ENCODE measurements at places on chromosomes 11 and 22. TPM values are rescaled to one million over a fixed set of nuclear protein-coding genes. Genes with fewer than 3 reads are reported as not detected.

DNA sequence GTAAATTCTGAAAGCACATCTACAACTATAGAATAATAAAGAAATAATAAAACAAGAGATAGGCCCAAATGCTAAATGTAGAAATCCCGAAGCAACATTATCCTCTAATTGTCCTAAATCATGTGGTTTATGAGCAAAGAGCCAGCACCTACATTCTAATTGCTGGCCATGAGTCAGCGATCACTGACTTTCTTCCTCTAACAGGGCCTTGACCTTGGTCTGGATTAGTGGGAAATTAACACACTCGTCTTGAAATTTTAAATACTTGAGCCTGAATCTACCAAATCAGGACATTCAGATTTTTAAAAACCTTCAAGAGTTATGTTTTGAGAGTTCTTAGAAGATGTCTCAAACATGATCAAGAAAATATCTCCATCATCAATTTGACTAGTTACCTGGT is 727.6 kb downstream of the METTL15 start:
- DNase-seq = peak; percentile 86

DNA sequence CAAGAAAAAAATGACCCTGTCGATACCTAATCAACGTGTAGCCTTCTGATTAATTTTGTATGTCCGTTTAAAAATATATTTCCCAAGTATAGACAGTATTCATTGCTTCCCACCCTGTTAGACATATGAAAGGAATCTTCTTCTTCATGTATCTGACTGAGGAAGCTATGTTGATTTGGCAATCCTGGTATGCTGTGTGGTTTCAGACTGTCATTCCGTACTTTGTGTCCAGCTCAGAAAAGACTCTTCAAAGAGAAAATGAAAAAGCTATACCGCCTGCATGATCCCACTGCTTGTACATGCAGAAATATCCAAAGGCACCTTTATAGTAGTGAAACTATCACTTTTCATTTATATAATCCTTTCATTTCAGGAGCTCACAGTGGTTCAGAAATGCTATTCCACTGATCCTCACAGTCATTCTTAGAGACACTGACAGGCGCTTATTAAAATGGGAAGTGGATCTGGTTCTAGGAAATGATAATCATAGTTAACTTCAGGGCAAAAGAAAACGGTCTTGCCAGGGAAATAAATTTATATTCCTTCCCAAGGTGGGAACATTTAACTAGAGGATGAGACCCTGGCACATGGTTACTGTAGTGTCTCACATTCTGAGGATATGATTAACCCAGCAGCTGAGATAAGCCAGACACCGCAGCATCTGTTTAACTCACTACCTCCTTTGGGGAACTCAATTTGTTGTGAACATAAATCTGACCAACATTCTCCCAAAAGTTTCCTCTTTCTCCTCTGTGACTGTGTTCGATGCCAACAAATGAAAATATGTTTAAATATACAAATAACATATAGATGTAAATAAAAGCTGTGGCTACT is 599.2 kb upstream of the LUZP2 start:
- DNase-seq = no peak

GRCh38 chr11:96001037-96001436 is 77.1 kb upstream of the MTMR2 start:
- no peak for DNase-seq

GRCh38 chr11:123640677-123641494 is 13.5 kb downstream of the SCN3B start:
- no peak for DNase-seq

DNA sequence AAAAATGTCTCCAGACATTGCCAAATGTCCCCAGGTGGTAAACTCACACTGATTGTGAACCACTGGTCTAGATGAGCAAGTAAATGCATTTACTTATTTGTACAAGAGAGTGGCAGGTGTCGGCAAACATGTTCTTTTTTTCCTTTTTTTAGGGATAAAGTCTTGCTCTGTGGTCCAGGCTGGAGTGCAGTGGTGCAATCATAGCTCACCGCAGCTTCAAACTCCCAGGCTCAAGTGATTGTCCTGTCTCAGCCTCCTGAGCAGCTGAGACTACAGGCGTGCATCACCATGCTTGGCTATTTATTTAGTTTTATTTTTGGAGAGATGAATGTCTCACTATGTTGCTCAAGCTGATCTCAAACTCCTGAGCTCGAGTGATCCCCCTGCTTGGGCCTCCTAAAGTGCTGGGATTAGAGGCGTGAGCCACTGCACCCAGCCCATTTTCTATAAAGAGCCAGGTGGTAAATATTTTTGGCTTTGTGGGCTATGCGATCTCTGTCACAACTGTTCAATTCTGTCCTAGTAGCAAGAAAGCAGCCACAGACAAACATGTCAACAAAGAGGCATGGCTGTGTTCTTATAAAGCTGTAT is 1.4 kb downstream of the VPREB1 start:
- no peak for DNase-seq

GRCh38 chr11:127242676-127243075 is 242.1 kb upstream of the KIRREL3 start:
- DNase-seq = no peak

DNA sequence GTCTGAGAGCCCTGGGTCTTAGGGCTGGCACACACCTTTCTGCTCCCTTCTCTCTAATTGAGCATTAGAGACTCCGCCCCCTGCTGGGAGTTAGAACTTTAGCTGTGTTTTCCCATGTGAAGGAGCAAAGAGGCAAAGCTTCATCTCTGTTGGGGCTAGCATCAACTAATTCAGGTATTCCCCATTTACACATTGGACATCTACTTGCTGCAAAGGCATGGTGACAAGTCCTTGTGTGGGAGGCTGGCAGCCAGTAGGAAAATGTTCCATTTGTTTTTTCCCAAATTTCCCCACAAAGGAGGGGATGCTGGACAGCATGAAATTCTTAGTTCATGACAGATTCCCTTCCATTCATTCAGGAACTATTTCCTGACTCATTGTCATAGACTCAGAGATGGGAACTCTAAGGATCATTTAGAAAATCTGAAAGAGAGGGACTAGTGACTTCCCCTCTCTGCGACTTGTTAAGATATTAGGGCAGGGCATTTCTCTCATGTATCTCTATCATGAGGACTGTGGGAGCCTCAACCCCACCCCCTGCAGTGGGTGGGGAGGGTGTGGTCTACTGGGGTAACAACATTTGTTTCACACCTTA is 3.6 kb downstream of the CD44 start:
- DNase-seq = no peak

DNA sequence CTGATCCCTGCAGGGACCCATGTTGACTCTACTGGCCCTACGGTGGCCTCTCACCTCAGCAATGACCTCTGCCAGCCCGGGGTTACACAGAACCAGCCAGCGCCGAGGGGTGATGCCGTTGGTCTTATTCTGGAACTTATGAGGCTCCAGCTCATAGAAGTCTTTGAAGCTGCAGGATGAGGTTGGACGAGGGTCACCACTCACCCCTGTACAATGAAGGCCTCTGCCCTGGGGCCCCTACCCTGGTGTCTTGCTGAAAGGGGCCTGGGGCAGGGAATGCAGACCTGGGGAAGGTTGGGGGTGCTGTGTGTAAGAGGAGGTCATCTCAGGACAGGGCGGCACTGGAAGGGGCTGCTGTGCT is 6.8 kb downstream of the PYGM start:
- no peak for DNase-seq

- no peak for DNase-seq
Measured at GRCh38 chr11:36339888-36340287, 43.8 kb downstream of the PRR5L start.

DNA sequence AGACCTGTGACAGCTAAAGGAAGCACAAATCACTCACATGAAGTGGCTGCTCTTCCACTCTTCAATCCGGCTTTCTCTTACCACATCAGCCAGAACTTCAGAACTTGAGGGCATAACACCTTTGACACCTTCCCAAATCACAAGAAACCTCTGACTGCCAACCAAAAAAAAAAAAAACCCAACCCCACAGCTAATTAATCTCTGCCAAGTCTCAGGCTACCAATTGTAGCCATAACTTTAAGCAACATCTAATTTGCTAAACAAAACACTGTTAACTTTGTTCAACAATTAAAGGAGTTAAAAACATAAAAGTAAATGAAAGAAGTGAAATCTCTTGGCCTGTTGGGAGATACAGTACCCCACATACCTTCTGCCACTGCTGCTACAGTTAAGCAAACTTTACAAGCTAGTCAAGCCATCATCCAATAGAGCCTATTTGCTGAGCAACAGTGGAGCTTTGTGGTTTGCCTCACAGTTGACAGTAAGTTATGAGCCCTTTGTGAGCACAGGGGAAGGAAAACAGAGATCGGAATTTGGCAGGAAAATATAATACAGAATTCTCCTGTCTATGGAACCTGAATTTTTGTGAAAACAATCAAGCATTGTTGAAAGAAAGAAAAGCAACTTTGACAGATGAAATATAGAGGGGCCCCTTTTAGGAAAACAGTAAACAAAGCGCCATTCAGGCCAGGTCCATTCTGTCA is at the start of gene SOX6:
TSS of gene SOX6 (minus strand) at position 490 of the 704 bp plus-strand sequence. CDS start 15,298 bp downstream, outside the sequence.
- DNase-seq = no peak

DNA sequence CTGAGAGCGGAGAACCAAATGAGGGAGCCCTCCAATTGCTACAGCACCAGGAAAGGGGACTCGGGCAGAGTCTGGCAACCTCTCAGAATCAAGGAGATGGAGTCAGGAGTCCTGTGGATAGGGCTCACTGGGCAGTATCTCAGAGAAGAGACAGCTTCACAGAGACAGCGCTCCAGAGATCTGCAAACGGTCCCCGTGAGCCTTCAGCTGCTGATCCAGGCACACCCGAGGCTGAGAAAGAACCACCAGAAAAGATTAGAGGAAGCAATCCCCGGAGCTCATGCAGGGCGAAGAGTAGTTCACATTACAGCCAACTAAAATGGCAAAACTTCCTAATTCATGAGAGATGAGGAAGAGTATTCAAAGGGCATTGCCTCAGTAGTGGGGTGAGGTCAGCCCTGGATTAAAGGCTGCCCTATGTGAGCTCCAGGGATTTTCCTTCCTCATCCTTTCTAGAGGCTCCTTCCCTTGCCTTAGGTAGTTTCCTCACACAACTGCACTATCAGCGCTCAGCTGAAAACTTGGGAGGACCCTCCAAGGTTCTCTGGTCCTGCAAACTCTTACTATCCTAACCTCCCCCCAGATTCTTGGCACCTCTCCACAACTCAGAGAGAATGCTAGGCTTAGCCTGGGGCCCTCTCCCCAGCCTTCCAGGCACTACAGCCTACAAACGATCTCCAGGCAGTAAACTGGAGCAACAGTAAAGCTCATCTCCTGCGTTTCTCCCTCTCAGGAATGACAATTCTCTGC is 23.7 kb downstream of the SCN4B start:
- DNase-seq = no peak

DNA sequence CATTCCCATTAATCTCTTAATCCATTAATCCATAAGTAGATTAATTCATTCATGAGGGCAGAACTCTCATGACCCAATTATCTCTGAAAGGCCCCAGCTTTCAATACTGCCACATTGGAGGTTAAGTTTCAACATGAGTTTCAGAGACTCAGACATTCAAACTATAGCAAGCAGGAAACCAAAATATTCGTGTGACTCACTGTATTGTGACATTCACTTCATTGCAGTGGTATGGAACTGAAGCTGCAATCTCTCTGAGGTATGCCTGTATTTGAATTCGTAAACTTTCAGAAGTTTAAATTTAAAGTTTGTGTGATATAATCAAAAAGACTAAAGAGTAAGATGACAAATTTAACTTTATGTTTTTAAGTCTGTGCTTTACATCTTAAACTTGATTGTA is 2.9 kb upstream of the OR52J3 start:
- no peak for DNase-seq

- DNase-seq = no peak
Measured at GRCh38 chr11:61907871-61908729, 9.3 kb downstream of the RAB3IL1 start.

DNA sequence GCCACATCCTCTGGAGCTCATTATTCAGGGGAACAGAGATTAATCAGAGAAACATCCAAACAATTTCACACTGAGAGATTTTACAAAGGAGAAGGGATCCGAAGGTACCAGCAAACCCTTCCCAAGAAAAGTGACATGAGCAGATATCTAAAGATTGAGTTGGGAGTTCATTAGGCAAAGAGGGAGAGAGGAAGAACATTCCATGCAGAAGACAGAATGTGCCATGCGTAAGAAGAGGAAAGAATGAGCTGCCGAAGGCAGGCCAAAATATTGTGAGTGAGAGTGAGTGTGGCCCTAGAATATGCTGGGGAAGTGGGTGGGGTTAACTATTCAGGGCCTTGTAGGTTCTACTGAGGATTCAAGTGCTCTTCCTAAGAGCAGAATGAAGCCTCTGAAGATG is 50.0 kb upstream of the LYVE1 start:
- no peak for DNase-seq

GRCh38 chr22:25726241-25726640 is 15.7 kb upstream of the MYO18B start:
- no peak for DNase-seq

DNA sequence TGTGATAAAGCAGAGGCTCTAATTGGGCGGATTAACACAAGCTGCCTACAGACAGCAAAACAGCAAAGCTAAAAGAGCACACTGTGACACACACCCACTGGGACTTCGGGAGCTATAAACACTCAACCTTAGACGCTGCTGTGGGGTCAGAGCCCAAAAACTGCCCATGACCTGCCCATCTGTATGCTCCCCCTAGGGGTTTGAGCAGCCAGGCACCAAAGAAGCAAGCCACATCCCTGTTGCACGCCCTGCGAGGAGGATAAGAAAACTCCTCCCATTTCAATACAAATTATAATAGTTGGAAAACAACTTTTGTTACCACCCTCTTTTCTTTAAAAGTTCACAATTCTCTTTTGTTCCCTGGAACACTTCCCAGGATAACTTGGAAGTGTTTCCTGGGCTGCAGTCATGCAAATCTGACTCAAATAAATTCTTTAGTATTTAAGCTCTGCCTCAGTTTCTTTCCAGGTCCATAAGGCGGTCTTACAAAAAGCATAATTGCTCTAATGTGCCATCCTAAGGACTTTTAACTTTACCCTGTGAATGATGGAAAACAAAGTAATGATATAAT is 86.4 kb downstream of the DLG2 start:
- DNase-seq = no peak

DNA sequence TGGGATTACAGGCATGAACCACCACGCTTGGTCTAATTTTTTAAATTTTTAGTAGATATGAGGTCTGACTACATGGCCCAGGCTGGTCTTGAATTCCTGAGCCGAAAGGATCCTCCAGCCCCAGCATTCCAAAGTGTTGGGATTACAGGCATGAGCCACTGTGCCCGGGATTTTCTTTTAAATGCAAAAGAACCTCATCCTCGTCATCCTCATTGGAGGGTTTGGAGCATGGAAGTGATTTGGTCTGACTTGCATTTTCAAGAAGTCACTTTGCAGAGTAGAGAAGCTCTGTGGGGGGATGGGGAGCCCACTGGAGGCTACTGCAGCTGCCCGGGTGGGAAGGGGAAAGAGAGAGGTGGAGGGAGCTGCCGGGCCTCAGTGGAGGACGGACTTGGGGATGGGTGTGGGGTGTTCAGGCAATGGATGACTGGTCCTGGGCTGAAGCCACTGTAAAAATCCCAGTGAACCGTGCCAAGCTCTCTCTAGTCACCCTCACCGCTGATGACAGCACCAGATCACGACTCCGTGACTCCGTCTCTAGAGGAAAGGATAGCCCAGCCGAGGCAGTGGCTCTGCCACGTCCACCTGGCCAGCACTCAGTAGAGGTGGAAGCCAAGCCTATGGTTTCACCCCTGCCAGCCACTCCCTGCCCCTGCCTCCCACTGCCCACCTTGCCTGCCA is 32.8 kb upstream of the SLC22A12 start:
- DNase-seq = no peak

Gene SOX6
- total RNA-seq = 0.36 TPM

Gene RFPL2
- not detected for total RNA-seq

Gene CAVIN3
- 321 TPM for total RNA-seq

Gene OR10AG1
- not detected for total RNA-seq

Gene CLMP
- 27.7 TPM for total RNA-seq

Gene CHRM1
- not detected for total RNA-seq

Gene PRG3
- not detected for total RNA-seq

All from epithelial cell of proximal tubule (primary cell).